H1 (cell line): ENCODE measurements at places on chromosomes 3 and 15. TPM values are rescaled to one million over a fixed set of nuclear protein-coding genes. Genes with fewer than 3 reads are reported as not detected.

Gene MRAS
- total RNA-seq = 15.6 and 16.2 TPM in 2 replicates

Gene AQP9
- total RNA-seq = not detected in 2 replicates

Gene GOLGA8S
- 0.11 and 0.17 TPM in 2 replicates for total RNA-seq

Gene BOC
- 6.0 and 6.9 TPM in 2 replicates for total RNA-seq

Gene P2RY1
- total RNA-seq = 25.2 and 28.3 TPM in 2 replicates

Gene THRB
- total RNA-seq = 3.7 and 3.9 TPM in 2 replicates
